ENCODE measurements at places on chromosomes 2 and 18.
A peak's percentile ranks its signal among the peaks of the same experiment; 100 is the strongest.

DNA sequence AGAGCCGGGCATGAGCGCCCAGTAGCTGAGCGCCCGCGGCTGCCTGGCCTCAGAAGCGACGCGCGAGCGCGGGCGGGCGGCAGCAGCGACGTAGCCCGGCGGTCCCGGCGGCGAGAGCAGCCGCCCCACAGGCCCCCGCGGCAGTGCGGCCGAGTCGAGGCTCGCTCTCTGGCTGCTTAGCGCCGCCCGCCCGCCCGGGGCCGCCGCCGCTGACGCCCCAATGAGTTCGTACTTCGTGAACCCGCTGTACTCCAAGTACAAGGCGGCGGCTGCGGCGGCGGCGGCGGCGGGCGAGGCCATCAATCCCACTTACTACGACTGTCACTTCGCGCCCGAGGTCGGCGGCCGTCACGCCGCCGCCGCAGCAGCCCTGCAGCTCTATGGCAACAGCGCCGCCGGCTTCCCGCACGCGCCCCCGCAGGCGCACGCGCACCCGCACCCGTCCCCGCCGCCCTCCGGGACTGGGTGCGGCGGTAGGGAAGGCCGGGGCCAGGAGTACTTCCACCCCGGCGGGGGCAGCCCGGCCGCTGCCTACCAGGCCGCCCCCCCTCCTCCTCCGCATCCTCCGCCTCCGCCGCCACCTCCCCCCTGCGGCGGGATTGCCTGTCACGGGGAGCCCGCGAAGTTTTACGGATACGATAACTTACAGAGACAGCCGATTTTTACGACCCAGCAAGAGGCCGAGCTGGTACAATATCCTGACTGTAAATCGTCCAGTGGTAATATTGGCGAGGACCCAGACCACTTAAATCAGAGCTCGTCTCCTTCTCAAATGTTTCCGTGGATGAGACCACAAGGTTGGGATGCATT lies 847 bp downstream of the HOXD8 start:
- peak; percentile 96 for DNase-seq

DNA sequence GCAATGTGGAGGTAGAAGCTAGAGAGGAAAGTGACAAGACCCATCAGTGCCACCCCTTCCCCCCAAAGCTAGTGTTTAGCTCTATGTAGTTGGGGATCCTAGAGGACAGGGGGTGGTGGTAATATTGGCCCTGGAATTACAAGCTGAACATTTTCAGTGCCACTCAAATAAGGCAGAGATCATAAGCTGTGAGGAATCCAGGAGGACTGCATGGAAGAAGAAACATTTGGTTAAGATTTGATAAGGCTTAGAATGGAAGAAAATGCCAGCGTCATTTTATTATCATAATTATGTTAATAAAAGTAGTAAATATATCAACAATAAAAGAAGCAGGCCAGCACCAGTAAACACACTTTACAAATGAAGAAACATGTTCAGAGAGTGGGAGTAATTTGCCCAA lies 33.7 kb downstream of the KCNK3 start:
- DNase-seq, result no peak

GRCh38 chr2:16442971-16443370 lies 222.7 kb downstream of the CYRIA start:
- no peak for DNase-seq

GRCh38 chr2:70123051-70123828 lies 36.0 kb downstream of the PCBP1 start:
- no peak for DNase-seq

DNA sequence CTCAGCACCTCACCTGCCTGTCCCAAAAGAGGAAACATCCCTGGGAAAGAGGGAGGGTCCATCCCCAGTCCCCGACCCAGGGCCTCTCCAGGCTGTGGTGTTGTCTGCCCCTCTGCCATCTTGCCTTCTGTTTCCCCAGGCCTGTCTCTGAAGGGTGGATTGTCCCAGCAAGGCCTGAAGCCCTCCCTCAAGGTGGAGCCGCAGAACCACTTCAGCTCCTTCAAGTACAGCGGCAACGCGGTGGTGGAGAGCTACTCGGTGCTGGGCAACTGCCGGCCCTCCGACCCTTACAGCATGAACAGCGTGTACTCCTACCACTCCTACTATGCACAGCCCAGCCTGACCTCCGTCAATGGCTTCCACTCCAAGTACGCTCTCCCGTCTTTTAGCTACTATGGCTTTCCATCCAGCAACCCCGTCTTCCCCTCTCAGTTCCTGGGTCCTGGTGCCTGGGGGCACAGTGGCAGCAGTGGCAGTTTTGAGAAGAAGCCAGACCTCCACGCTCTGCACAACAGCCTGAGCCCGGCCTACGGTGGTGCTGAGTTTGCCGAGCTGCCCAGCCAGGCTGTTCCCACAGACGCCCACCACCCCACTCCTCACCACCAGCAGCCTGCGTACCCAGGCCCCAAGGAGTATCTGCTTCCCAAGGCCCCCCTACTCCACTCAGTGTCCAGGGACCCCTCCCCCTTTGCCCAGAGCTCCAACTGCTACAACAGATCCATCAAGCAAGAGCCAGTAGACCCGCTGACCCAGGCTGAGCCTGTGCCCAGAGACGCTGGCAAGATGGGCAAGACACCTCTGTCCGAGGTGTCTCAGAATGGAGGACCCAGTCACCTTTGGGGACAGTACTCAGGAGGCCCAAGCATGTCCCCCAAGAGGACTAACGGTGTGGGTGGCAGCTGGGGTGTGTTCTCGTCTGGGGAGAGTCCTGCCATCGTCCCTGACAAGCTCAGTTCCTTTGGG lies 47.2 kb downstream of the BOLA3 start:
- DNase-seq, result no peak

DNA sequence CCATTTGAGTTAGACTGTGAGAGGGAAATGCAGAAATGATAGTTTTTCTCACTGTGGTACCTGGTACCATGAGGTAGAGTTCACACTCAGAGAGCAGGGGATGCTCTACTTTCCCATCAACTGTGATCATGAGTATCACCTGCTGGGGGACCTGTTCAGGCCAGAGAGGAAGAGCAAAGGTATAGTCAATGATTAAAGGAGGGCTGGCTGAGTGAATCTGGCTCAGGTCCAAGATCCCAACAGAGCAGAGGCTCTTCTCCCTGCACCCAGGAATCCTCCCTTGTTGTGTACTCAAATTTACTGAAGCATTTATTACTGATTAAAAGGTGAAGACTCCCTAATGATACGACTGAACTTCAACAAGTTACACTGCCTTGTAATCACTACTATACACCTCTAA lies 104.6 kb upstream of the CHRNA1 start:
- DNase-seq, result no peak

- DNase-seq, result peak; percentile 12
Measured at GRCh38 chr18:54444319-54444914, 86.7 kb downstream of the C18orf54 start.

- no peak for DNase-seq
Measured at GRCh38 chr2:273333-273732, 8.6 kb downstream of the ACP1 start.

- no peak for DNase-seq
Measured at GRCh38 chr2:149375801-149376361, 45.5 kb downstream of the LYPD6 start.

DNA sequence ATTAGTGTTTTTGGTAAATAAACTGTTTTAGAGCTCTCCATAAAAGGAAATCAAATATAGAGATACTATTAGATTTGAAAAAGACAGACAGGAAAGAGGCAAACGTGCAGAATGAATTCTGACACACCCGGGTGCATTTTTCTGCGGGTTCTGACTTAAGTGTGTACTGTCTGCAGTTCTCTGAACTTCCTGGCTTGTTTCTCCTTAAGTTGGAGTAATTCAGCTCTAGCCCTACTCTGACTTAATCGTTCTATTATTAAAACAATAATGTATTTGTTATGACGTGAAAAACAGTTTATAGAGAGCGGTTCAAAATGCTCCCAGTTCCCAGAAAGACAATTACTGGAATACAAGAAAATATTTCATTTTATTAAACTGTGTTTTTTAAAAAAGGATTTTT lies 305.9 kb downstream of the ARHGAP15 start:
- no peak for DNase-seq

DNA sequence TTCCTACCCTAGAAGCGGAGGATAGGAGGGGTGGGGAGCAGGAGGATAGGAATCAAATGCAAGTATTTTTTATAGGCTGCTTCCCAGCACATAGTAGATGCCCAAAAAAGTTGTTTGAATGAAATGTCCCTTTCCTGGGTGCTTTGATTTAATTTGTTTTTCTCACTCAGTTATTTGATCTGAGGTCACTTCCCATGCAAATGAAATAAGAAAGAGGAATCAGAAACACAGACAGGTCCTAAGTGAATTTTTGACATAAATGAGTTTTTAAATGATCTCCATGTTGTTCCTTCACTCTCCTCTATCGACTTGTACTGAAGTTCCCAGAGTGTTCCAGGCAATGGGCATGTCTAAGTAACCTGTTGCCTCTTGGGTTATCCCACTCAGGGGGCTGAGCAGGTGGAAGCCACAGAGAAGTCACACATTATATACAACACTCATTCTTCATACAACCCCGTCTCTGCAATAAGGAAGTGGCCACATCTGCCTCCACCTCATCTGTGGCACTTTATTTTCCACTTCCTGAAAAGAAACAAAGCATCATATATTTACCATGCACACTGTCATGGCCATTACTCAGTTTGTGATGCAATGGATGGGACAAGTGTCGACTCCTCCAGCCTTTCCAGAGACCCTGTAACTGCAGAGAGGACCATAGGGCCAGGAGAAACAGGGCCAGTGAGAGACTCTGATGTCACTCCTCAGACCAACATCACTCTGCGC lies 81.9 kb upstream of the ZNF397 start:
- no peak for DNase-seq

GRCh38 chr18:5476961-5477800 lies 66.6 kb downstream of the EPB41L3 start:
- no peak for DNase-seq

GRCh38 chr2:135494917-135495316 lies 36.1 kb downstream of the ZRANB3 start:
- no peak for DNase-seq

Data from fibroblast of skin of left biceps (primary cell).